NCI-H748 treated with DMSO at 0.1 percent for 48 hours (cell line): ENCODE measurements at places on chromosomes 13 and 19.

DNA sequence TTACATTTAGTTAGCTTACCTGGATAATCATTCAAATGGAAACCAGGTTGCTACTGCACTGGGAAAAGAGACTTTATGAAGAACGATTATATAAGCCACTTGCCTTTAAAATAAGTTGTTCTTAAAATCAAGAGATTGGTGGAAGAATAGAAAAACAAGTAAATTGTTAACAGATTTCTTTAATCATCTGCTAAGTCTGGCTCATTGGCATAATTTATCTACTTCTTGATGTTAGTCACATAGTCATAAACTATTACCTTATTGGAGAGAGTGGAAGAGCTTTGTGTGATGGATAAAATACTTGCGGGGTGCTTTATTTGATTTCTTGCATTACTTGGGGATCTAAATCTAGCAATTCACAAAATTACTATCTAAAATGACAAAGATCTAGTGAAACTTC, 6.8 kb downstream of the LSM14A start:
- no peak for DNase-seq

DNA sequence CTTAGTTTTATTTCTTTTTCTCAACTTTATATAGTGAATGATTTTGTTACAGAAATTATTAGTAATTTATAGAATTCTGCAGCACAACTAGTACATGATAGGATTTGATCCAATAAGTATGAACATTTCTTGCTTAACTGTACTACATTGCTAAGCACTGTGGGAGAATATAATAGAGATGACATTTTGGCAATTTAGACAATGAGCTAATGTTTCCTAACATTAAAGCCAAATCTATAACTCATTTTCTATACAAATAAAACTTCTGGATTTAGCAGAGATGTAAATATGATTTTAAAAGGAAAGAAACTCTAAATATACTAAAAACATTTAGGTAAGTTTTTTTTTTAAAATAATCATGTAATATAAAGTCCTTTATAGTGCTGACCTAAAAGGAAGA, 87.3 kb downstream of the FNDC3A start:
- no peak for DNase-seq

DNA sequence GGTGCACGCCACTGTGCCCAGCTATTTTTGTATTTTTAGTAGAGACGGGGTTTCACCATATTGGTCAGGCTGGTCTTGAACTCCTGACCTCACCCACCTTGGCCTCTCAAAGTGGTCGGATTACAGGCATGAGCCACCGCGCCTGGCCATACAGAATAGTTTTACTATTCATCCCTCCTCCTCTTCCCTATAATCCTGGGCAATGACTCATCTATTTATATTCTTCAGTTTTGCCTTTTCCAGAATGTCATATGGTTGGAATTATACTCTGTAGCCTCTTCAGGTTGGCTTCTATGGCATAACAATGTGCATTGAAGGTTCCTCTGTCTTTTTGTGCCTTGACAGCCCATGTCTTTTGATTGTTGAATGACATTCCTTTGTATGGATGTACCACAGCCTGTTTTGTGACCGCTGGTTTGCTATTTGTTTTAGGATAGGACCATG, 22.2 kb upstream of the LRP3 start:
- no peak for DNase-seq

DNA sequence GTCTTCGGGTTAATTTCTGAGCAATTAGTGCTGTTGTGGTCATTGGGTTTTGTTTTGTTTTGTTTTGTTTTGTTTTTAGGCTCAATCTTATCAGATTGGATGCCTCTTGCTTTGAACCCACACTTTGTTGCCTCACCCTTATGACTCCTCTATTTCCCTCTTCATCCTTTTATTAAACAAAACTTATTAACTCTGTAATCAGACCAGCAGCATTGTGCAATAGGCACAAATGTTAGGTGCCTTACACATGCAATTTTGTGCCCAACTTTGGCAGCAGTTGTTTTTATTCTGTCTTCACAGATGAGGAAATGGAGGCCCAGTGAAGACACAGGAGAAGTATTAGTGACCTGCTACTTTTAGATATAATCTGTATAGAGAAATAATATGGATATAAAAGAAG, 377.7 kb downstream of the KCNRG start:
- DNase-seq = no peak

GRCh38 chr19:19224150-19224851, 12.5 kb downstream of the NCAN start:
- DNase-seq = no peak

DNA sequence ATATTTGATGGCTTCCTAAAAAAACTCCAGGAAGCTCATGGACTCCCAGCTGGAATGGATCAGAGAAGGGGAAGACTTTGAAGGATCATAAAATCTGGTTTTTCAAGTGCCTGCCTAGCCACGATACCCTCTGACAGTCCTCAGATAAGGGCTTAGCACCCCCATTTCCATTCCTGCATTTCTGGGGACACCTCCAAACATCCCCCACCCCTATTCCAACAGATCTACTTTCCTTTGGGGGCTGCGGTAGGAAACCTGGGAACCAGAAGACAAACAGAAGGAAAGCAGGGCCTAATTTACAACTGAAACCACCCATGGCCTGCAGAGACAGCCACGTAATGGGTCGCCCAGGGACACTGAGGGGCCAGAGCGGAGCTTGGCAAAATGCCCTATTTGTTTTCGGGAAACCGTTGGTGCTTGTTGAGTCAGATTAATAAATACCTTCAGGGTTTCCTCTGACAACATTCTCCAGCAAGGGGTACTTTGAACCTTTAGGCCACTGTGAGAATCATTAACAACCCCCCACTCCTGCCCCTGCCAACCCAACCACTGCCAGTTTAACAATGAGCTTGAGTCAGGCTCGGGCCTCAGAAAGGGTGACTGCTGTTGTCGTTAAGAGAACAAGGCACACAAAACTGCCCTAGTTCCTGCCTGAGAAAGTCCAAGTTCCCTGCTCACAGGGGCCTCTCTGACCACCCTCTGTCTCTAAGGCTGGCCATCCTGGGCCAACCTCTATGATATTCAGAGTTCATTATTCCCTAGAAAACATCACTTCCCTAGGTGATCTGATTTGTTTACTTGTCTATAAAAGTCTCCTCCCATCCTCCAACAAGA, 23.5 kb downstream of the RHPN2 start:
- no peak for DNase-seq

DNA sequence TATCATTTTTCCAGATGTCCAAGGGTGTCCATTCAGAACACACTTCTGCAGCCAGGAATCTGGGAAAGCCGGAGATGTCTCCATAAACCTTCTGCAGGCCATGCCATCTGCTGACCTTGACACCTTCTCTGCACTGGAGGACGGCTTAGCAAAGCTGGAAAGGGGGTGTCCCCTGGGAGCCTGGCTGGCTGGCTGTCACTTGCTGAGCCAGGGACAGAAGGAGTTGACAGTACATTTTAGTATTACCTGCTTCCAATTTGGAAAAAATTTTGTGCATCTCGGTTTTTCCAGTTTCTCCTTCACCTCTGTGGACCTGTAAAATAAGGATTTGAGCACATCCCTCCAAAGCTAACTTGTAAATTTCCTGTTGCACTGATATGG, 8.1 kb upstream of the CHST8 start:
- DNase-seq = no peak

- DNase-seq = no peak
Measured at GRCh38 chr13:36862002-36862685, 43.1 kb downstream of the RFXAP start.

GRCh38 chr19:46353730-46354528, 7.0 kb downstream of the PPP5C start:
- no peak for DNase-seq

GRCh38 chr13:77480066-77480465, 55.4 kb upstream of the SCEL start:
- no peak for DNase-seq

DNA sequence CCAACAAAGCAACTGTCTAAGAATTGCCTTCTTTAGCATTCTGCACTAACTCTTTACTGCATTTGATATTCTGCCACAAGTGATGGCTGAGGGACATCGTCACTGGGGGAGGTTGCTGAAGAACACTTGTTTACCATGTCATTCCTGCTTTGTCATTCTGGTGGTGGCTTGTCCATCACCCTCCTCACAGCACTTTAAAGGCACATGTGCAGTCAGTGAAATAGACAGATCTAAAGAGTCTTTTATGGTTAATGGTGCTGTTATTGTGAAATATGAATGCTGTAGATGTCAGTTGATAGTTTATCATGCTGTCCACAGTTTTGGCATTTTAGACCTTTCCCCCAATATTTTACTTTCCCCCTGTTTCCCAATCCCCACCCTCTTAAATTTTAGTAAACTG, 120.9 kb upstream of the TSC22D1 start:
- no peak for DNase-seq

DNA sequence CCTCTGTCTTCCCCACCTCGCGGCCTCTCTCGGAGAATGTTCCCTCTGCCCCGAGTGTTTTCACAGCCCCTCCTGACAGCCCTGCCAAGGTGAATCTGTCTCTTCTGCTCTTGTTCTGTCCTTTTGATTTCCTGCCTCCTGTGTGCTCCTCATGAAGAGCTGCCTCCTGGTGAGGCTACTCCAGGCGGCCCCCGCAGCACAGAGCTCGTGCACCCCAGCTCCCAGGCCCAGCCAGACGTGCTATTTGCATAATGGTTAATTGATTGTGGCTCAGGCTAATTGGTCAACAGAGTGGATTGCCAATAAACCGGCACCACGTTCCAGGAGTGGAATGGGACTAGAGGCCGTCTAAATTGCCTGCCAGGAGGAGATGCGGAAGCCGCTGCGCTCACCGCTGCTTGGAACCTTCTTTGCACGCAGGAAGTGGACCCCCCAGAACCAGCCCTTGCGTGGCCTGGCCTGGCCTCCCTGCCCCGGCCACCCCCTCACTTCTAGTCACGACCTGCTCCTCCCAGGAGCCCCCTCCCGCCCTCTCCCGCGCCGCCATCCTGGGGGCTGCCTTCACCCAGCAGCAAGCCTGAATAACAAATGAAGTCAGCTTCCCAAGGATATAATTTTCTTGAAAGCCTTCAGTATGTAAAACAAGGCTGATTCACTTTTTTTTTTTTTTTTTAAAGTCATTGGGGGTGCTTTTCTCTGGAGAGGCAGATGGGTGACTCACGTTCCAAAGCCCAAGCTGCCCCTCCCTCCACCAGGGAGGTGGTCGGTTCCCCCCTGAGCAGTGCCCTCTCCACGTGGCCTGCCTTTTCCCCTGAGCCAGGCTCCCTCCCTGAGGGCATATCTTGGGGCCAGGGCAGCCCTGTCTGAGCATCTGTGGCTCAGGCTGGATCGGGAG, 144.0 kb downstream of the KDM4B start:
- no peak for DNase-seq

DNA sequence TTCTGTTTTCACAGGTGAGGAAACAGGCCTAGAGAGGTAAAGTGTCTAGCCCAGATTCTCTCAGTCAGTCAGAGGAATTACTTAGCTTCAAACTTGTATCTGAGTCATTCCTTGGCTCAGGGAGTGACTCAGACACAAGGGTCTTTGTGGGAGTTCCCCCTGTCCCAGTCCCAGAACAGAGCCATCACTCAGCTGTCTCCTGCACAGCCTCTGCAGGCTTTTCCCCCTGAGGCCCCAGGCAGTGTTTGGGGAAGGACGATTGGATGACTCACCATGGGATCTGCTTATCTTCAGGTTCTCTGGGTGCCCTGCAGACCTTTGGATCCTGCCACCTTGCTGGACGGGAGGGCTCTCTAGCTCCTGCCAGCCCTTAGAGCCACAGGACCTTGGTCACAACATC, 13.2 kb downstream of the ZNF793 start:
- DNase-seq = no peak

DNA sequence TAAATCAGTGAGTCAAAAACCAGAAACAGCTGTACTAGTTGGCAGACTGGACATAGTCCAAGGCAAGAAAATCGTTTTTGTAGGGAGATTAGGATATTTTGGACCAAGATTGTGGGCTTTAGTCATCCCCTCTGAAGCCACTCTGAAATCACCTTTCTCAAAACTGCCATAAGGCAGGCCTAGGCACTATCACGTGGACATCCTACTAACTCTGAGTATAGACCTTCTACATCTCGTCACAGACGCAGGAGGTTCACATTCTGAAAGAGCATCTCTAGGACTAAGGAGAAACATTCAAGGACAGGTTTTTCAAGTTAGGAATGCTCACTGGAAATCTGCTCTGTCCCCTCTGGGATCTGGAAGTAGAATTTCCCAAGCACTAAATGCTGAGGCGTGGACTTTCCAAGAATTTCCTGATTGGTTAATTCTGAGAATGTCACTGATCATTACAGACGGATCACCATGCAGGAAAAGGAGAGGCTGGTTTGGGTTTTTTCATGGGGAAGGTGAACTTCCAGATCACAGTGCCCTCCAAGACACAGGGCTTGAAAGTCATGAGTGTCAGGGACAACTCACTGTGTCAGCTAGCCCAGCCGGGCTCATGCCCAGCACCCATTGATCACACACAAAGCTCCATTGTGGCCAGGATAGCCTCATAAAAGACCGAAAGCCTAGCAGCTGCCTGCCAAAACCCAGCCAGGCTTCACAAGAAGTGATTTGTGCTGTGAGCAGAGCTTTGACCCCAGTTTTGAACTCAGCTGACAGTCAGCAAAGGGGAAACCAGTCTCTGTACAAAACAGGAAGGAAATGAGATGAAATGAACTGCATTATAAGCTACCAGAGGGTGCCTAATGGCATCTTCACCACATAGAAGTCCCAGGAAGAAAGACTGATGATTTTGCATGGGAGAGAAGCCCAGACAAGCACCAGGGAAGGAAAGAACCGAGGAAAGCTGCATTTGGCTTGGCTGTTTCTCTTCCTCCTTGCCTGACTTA, 2.7 kb upstream of the RUBCNL start:
- no peak for DNase-seq

GRCh38 chr19:23049256-23049655, 46.3 kb upstream of the ZNF728 start:
- no peak for DNase-seq
